ENCODE measurements at places on chromosomes 1 and 21.

DNA sequence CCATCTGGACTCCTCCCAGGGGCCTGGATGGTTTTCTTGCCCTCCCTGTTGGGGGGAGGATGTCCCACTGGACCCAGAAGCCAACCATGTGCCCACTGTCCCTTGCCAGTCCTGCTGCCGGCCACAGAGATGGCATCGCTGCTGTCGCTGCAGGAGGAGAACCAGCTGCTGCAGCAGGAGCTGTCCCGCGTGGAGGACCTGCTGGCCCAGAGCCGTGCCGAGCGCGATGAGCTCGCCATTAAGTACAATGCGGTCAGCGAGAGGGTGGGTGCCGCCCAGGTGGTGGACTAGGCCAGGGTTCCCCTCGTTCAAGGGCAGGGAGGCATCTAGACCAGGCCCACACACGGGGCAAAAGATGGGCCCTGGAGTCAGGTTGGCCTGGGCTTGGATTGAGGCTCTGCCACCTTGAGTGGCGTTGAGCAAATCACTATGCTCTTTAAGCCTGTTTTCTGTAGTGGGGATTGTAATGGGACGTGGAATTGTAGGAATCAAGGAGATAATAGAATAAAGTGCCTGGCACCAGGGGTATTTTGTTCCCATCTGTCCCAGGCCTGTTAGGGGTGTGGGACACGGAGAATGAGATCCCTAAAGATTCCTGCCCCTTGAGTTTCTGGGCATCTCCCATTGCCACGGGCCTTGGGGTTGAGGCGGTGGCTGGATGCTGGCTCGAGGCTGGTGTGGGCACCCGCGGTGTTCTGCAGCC is 2.6 kb downstream of the CROCC start:
- no peak for DNase-seq

GRCh38 chr1:9909234-9910046 is 629 bp downstream of the CTNNBIP1 start:
- no peak for DNase-seq

- DNase-seq: no peak
These were observed 19.9 kb downstream of the CATSPER4 start for GRCh38 chr1:26210147-26210870.

GRCh38 chr1:23591460-23592208 is 32.3 kb upstream of the ID3 start:
- no peak for DNase-seq
